NCI-H526 (cell line): ENCODE measurements at places on chromosomes 2 and 18.

- DNase-seq = no peak
Measured at GRCh38 chr2:86566158-86566820, 3.0 kb upstream of the CHMP3 start.

- DNase-seq = no peak
Measured at GRCh38 chr2:218021536-218022071, 18.8 kb upstream of the TNS1 start.

GRCh38 chr2:148992448-148992847 lies 46.1 kb upstream of the LYPD6B start:
- DNase-seq = no peak

DNA sequence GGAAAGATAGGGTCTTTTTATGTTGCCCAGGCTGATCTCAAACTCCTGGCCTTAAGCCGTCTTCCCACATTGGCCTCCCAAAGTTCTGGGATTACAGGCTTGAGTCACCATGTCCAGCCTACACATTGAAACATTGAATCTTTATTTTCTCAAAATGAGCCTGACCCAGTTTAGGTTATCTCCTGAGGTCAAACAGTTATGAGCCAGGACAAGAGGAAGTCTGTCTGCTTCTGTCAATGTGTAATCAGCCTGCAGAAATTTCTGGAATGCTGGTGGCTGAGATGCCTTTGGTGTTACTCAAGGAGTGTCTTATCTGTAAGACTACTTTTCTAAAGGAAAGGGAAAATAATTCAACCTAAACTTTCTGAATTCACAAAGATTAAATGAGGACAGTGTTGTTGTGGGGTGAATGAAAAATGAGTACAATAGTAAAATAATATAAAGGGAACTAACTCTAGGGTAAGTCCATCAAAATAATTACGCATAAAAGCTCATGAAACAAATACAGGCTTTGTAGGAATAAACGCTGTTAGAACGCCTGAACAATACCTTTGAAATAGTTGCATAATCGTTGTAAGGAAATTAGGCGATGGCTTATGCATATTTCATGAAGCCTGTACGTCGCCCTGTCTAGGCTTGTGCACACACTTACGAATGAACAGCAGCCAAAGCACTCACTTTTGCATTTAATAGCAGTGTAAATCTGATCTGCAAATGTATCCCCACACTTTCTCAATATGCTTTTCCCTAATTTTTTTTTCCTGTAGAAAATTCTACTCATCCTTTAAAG lies 260.8 kb downstream of the RDH14 start:
- peak; percentile 78 for DNase-seq

- no peak for DNase-seq
Measured at GRCh38 chr2:199668645-199669044, 182.3 kb downstream of the FTCDNL1 start.

DNA sequence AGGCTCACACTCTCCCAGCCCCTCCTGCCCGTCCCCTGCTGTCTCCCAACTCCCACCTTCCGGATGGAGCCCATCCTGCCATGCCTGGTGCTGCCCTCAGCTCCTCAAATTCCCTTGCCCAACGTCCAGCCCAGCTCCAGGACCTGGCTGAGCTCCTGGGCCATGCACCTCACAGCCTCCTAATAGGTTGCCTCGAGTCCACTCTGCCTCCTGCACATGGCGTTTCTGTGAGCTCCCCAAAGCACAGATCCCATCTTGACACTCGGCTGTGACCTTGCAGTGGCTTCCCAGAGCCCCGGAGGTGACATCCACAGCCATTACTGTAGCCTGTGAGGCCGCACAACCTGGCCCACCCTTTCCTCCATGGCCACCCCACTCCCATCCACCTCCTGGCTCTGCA lies 191.9 kb upstream of the SALL3 start:
- no peak for DNase-seq

GRCh38 chr2:8418721-8419120 lies 263.1 kb upstream of the ID2 start:
- DNase-seq = no peak

- DNase-seq = no peak
Measured at GRCh38 chr2:239250216-239251081, 150.4 kb downstream of the HDAC4 start.

- peak; percentile 9 for DNase-seq
Measured at GRCh38 chr2:189441709-189442074, 418 bp downstream of the WDR75 start.

- DNase-seq = no peak
Measured at GRCh38 chr2:24512404-24512803, 21.4 kb downstream of the NCOA1 start.

- no peak for DNase-seq
Measured at GRCh38 chr2:207619764-207620203, 5.4 kb downstream of the METTL21A start.

- no peak for DNase-seq
Measured at GRCh38 chr2:27123302-27124150, at the start of gene ABHD1. Gene ABHD1 (plus strand): TSS chr2:27123815. CDS start chr2:27123949, 134 bp downstream.

GRCh38 chr2:42834161-42834560 lies 41.8 kb upstream of the HAAO start:
- no peak for DNase-seq

GRCh38 chr2:605674-606608 lies 71.3 kb downstream of the TMEM18 start:
- DNase-seq = no peak

DNA sequence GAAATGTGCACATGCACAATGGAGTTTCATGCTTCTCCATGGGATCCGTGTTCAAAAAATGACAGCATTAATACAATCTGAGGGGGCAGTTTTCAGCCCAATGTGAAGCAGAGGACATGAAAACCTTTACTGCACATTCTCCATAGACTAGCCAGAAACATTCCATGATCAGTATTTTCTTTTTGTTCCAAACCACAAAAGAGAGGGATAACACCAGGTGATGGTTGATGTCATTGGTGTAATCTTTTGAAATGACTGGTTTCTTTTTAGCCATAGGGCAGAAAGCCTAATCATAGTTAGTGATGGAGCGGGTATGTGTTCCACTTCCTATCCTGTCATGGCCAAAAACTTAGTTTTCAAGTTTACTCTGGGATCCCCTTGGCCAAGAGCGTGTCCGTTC lies 1.8 kb upstream of the KYNU start:
- DNase-seq = no peak

DNA sequence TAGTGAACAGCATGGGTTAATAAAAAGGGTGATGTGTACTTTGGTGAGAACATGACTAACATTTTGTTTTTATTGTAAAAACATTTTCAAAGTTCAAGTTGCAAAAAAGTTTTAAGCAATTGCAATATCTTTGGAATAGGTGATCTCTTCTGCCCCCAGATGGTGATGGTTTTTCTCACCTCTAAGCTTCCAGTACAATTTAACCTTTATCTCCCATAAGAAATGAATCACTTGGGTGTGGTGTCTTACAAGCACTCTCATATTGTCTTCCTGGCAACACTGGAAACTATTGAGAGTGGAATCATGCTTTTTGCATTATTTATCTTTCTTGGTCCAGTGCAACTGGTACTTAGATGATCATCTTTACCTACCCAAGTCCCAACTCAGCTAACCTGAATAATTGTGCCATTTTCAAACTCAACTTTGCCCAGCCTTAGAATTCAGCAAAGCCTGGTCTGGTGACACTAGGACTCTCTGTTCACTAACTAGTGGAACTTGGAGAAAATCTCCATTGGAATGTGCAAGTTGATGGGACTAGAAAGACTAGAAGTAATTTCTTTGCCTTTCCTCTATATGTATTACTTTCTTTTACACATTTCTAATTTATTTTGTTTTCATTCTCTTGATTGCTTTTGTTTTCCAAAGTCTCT lies 964.7 kb upstream of the ZEB2 start:
- DNase-seq = no peak

DNA sequence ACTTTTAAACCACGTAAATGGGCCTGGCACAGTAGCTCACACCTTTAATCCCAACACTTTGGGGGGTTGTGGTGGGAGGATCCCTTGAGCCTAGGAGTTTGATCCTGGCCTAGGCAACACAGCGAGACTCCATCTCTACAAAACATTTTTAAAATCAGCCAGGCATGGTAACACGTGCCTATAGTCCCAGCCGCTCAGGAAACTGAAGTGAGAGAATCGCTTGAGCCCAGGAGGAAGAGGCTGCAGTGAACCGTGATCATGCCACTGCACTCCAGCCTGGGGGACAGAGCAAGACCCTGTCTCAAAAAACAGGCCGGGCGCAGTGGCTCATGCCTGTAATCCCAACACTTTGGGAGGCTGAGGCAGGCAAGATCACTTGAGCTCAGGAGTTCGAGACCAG lies 12.2 kb downstream of the ROCK1 start:
- no peak for DNase-seq

DNA sequence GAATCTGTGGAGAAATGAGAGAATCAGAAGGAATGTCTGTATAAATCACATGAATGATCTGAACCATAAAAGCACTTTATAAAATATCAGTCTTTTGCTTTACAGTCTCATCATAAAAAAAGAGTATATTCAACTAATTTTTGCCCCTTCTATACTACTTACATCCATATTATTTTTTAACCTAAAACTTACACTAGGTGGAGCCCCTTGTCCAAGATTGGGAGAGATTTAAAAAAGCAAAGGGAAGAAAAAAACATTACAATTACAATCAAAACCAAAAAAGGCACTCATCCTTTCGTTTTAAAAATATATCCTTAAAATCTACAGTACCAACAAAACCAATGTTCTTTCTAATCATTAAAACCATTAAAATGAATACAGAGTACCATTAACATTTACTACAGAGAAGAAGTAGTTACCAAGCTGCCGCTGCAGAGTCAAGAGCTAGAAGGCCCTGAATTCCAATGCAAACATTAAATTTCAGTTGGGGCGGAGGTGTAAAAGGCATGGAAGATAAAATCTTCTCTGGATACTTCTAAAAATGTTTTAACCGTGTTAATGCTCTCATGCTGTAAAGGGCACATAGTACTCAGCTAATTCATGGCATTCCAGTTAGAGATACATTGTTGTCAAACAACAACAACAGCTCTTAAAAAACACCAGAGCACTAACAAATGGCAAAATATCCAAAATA lies 56.7 kb upstream of the EPB41L3 start:
- peak; percentile 43 for DNase-seq

DNA sequence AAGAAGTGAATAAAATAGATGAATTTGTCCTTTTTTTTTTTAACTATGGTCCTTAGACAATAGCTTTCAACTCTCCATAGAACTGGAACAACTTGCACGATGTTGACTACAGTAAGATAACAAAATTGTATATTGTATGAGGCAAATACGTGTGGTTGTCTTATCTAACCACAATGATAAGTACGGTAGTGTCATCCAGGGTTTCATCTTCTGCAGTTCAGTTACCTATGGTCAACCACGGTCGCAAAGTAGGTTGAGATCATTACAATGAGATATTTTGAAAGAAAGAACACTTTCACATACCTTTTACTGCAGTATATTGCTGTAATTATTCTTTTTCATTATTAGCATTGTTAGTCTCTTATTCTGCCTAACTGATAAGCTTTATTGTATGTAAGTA lies 295.2 kb downstream of the PARD3B start:
- no peak for DNase-seq

- no peak for DNase-seq
Measured at GRCh38 chr18:48153613-48154481, 223.4 kb upstream of the SMAD2 start.

- no peak for DNase-seq
Measured at GRCh38 chr2:8588831-8589191, 93.0 kb upstream of the ID2 start.

DNA sequence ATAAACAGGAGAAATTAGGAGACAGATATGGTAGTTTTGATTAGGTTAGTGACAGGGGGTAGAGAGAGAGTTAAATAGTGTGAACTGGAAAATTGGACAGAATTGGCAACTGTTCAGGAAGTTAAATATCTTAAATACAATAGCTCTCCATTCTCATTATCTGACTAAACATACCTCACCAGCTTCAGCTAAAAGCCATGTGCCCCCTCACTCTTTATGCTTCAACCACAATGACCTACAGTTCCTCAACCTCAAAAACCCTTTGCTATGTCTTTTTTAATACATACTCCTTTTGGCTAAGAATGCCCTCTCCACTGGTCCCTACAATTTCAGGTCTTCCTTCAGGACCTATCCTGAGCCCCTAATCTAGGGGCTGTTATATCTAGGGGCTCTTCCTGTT lies 740.2 kb upstream of the ZEB2 start:
- DNase-seq = no peak

DNA sequence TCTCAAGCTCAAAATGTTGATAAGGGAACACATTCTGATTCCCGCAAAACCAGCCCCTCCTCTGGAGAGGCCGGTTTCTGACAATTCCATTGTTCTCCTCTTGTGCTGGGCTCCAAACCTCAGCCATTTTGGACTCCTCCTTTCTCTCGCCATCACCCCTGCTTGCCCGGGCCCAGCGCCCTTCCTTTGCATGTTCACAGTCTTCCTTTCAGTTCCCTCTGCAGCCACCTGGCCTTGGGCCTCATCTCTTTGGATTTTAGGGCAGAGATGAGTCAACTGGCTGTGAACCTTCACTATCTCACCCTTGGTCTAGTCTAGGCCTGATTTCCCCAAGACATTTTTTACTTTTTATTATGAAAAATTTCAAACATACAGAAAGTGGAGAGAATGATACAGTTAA lies 155.9 kb upstream of the MAP3K20 start:
- no peak for DNase-seq

DNA sequence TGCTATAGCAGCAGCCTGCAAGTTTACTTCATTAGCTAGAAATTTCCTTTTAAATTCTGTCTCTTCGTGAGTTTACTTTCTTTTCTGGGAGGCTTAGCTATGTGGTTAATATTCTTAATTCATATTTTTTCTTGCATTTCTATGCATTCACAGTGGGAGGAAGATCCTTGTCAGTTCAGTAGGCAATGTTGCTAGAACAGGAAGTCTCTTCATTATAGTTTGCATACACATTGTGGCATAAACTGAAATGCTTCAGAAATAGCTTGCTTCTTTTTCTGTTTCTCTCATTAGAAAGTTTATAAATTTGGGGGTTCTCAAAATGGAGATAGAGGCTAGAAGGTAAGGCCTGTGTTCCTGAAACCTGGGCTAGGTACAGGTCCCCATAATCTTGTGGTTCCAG lies 8.1 kb upstream of the ARHGAP15 start:
- no peak for DNase-seq

GRCh38 chr18:13285874-13286273 lies 67.3 kb downstream of the LDLRAD4 start:
- DNase-seq = no peak

DNA sequence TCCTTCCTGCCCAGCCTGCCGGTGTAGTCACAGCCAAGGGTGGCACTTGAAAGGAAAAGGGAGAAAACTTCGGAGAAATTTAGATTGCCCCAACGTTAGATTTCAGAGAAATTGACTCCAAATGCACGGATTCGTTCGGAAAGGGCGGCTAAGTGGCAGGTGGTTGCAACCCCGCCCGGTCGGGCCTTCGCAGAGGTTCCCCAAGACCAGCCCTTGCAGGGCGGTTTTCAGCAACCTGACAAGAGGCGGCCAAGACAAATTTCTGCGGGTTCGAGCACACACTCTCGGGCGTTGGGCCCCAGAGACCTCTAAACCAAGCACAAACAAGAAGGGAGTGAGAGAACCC lies 4.8 kb downstream of the ONECUT2 start:
- no peak for DNase-seq

DNA sequence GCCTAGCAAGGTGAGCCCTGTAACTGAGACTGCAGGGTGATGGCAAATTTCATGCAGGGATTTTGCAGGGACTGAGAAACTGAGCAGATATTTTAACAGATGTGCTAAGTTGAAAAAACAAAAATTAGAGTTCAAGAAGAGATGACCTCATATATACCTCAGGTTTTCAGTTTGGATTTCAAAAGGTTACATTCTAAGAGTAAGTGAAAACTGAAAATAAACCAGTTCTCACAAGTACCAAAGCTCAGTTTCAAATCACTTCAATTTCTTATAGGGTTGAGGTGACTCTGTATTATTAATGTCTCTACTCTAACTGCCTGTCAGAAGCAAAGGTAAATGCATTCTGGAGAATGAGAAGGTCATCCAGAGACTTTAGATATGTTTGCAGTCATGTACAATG lies 237.4 kb upstream of the VRK2 start:
- DNase-seq = no peak
